ENCODE measurements at places on chromosomes 16 and 17.

GRCh38 chr17:59832883-59833379 is 59.8 kb downstream of the TUBD1 start:
- no peak for DNase-seq

DNA sequence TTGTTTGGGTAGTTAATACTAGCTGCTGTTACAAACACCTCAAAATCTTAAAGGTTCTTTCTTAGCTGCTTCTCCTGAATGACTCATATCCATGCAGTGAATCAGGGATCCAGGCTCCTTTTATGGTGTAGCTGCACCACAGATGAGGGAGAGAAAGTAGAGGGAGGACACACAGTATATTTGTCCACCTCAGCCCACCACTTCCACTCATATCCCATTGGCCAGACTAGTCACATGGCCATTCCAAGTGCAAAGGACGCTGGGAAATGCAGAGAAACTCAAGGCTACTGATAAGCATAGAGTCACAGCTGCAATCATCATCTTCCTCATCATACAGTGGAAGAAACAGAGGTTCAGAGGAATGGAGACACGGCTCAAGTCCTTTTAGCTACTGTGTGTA is 63.8 kb downstream of the GSG1L start:
- no peak for DNase-seq

- peak; percentile 45 for DNase-seq
Measured at GRCh38 chr16:46743232-46743719, 4.9 kb downstream of the MYLK3 start.

- DNase-seq = no peak
Measured at GRCh38 chr17:45346216-45347015, 29.6 kb upstream of the MAP3K14 start.

GRCh38 chr16:66427871-66428681 is 981 bp downstream of the BEAN1 start:
- DNase-seq = peak; percentile 28

GRCh38 chr16:65831903-65832666 is 534.4 kb upstream of the CDH5 start:
- no peak for DNase-seq

DNA sequence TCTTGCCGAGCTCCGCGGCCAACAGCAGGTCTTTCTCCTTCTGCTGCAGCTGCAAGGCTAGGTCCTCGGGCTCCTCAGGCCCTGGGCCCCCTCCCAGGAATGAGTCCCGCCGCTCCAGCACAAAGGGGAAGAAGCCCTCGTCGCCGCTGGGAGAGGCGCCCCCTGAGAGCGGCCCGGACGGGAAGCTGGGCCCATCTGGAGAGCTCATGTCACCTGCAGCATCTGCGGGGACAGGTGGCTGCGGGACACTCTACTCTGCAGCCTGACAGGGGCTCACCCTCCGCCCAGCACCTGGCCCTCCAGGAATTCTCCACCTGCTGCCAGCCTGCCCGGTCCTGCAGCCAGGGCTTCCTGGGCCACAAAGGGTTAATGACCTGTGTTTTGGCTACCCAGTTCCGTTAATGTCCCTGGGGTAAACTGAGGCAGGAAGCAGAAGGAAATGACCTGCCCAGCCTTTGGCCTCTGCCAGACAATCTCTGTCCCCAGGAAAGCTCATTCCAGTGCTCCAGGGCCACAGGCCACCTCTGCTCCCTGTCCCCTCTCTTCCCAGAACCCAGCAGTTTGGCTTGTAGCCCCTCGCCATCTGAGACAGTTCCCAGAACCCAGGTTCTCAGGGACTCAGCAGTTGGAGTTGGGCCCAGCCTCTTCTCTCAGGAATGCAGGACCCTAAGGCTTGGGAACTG is 1.3 kb downstream of the BICDL2 start:
- no peak for DNase-seq

DNA sequence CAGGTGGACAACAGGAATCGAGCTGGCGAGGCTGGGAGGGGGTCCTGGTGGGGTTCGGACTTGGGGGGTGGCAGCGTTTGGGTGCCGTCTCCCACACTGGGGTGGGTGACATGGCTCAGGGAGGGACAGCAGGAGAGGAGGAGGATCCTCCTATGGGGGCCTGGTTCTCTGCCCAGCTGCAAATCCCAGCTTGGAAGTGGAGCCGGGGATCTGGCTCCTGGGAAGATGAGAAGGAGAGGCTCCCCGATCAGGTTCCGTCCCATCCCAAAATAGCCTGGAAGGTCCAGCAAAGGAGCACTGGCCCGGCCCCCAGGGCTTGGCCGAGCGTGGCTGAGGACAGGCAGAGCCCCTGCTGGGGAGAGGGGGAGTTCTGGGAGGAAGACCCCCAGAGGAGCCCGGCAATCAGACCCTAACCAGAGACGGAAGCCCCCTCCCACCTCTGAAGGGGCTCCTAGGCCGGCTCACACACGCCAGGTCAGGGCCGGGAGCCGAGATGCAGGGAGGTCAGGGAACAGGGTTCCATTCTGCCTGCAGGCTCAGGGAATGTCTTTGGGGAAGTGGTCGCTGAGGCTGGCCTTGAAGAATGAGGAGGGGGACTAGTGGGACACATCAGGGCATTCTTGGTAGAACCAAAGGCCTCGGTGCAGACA is 143.7 kb downstream of the ENGASE start:
- no peak for DNase-seq

DNA sequence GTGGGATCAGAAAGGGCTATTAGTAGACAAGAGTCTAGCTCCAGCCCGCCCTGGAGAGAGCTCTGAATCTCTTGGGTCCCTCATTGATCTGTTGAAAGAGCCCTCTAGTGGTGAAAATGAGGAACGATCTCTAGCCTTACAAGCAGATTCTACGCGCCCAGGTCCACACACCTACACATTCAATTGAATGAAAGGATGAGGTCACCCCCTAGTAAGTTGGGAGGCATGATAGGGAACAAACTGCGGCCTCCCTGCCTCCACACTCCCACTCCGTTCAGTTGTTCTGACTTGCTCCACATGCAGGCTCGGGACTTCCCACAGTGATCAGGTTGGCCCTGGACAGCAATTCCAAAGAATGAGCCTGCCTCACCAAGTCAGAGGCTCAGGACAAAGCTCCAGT is 2.9 kb upstream of the CACNG3 start:
- peak; percentile 34 for DNase-seq

DNA sequence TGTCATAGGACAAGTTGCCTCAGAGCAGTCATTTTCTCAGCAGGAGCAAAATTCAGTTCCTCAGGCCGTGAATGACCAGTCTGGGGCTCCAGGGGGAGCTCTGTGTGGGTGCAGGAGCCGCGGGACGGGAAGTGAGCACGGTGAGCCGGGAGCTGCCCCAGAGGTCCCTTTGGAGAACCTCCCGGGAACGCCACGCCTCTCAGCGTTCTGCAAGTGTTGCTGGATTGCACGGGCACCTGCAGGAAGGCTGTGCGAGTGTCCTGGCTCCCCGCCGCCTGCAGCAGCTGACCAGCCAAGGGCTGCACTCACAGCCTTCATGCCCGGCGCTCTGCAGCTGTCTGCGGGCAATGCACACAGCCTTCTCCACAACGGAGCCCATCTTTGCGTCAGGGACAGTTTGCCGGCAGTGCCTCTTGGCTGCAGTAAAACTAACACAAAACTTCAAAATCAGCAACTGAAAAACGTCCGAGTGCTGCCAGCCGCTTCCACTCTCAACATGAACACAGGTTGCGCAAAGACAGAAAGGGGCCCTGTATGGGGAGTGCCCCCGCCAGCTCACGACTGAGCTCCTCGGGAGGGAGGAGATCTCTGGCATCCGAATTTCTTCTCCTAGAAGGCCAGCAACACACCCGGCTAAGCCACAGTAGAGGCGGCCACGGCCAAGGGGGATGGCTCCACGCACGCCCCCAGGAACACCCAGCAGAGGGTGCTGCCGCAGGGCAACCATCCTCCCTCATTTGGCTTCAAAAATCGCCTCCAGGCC is 16.0 kb downstream of the NDUFAF8 start:
- DNase-seq = peak; percentile 71

DNA sequence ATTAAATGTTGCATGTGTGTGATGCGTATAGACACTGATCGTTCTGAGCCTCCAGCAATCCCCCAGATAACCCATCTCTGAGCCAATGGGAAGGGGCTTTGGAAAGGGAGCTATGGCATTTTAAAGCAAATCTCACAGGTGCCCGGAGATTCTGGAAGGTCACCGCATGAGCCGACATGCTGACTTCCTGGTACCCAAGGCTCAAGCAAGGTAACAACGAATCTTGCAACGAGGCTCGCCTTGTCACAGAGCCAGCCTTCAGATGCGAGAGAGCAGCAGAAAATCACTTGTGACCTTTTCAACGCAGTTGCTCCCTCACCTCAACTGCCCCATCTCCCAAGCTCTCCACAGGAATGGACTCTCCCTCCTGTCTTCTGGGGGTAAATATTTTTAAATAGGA is 154.8 kb upstream of the CDH5 start:
- DNase-seq = no peak

- no peak for DNase-seq
Measured at GRCh38 chr16:24139282-24139681, 116.9 kb upstream of the CACNG3 start.

Measured in endothelial cell (in vitro differentiated cells).